DMS 273 treated with DMSO at 0.1 percent for 48 hours (cell line): ENCODE measurements at places on chromosomes 2 and 18.

GRCh38 chr2:129469871-129470270, 509.6 kb upstream of the RAB6C start:
- DNase-seq, result no peak

DNA sequence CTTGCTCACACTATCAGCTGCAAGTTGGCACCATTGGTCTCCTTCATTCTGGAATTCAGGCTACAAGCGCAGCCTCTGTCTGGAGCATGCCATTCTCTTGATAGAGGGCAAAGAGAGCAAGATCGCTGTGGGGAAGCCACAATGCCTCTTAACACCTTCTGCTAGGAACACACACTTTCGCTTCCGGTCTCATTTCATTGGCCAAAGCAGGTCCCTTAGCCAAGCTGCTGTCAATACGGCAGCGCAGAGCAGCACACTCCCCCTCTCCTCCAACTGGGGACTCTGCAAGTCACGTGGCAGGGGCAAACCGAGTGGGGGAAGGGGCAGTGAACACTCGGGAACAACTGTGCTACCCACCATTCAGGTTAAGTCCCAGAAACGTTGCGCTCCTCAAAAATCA, 98.1 kb downstream of the MMADHC start:
- DNase-seq, result no peak

DNA sequence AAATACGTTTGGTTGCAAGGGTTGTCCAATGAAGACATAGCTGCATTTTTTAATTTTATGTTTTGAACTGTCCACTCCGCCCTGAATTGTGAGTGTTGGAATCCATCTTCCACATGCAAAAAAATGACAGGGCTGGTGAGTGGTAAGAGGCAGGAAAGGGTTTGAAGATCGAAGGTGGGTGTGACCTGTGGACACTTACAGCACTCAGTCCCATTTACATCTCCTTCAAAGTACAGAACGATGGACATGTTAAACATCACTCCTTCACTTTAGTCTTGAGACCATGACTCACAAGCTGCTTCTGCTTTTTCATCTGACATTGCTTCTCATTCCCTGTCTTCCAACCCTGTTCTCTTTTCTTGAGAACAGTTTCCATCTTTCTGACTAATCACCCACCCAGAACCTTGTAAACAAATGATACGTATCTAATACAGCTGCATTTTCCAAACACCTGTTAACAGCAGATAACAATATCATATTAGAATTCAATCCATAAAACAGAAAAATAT, 179.3 kb downstream of the ZNF516 start:
- no peak for DNase-seq

DNA sequence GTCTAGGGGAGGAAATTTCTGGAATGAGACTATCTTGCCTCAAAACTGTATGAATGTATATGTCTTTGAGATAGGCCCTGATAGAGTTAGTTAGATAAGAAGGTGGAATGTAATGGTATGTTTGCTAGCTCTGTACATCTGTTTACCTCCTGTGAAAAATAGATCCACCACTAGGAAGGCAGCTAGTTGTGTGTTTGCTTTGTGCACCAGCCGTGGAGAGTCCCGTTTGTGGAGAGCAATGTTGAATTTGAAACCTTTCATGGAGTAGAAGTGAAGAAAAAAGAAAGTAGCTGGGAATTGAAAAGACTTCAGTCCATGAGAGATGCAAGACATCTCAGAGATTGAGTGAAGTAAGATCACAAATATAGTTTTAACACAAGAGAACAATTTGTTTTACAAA, 25.4 kb downstream of the ASXL3 start:
- no peak for DNase-seq

DNA sequence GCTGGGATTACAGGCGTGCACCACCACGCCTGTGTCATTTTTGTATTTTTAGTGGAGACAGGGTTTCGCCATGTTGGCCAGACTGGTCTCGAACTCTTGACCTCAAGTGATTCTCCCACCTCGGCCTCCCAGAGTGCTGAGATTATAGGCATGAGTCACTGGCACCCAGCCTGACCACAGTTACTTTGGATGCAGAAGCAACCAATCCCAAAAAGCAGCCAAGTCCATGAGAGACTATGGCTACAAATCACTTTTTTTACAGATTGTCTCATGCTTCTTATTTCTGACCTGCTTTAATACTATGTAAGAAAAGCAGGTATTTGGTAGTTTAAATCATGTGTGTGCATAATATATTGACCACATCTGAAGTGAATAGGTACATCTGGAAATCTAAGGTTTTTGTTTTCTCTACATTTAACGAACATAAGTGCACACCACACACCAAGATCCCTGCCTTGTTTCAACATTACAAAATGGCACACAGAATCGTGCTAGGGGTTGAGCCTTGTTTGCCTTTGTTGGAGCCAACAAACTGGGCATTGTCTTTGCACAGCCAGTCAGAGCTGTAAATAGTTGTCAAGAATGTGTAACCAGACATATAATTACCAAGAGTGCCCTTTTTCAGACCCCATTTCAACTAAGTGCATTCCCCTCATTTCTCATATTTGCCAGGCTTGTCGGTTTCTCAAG, 18.3 kb upstream of the MAP4K4 start:
- DNase-seq, result no peak

- no peak for DNase-seq
Measured at GRCh38 chr2:133711806-133712205, 143.5 kb upstream of the NCKAP5 start.

DNA sequence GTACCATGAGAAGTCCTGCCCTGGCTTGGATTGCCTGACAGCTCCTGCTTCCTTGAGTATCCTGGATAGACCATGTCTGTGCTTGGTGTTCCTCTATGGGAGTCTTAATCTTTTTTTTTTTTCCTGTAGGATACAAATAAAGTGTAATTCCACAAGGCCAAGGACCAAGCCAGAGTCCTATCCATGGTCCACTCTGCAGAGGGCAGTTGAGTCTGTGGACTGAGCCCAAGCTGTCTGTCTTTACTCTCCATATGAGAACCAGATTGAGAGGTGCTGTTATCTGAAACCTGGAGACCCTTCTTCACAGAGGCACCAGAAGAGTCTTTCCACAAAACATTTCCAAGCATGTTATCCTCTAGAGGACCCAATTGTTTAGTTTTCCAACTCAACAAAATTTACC, 1.4 kb upstream of the KIF3C start:
- no peak for DNase-seq

DNA sequence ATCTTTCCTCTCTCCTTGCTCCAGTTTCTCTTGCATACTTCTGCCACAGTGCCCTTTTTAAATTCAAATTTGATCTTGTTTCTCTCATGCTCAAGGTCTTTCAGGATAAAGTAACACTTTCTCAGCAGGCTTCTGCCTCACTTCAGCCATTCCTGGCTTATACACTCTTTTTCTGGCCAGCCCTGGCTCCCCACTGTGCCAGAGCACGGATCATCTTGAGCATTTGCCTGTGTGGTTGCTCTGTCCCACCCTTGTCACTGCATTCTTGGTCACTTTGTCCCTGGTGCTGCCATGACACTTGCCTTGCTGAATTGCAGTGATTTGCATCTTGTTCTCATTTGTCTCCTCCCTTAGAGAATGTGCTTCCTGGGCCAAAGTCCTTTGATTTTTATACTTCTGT, 634.3 kb downstream of the TMEM182 start:
- no peak for DNase-seq

- no peak for DNase-seq
Measured at GRCh38 chr2:47303341-47304148, 99.4 kb upstream of the MSH2 start.

GRCh38 chr2:173043476-173043875, 32.2 kb upstream of the MAP3K20 start:
- DNase-seq, result no peak

- no peak for DNase-seq
Measured at GRCh38 chr2:55025082-55025481, 25.2 kb downstream of the RTN4 start.

DNA sequence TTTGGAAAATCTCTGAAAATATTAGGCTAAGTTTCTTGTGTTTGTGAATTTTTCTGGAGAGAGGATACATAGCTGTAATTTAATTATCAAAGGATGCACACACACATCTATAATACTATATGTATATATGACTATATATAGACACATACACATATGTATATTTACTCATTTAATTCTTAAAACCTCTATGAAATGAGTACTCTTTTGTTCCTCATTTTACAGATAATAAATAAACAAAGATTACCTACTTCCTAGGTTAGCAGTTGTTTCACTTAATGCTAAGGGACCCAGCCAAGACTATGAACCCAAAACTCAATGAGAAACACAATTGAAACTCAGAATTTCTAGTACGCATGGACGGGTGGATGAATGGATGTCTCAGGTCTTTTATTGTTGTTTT, 145.6 kb downstream of the BCL2 start:
- DNase-seq, result no peak

DNA sequence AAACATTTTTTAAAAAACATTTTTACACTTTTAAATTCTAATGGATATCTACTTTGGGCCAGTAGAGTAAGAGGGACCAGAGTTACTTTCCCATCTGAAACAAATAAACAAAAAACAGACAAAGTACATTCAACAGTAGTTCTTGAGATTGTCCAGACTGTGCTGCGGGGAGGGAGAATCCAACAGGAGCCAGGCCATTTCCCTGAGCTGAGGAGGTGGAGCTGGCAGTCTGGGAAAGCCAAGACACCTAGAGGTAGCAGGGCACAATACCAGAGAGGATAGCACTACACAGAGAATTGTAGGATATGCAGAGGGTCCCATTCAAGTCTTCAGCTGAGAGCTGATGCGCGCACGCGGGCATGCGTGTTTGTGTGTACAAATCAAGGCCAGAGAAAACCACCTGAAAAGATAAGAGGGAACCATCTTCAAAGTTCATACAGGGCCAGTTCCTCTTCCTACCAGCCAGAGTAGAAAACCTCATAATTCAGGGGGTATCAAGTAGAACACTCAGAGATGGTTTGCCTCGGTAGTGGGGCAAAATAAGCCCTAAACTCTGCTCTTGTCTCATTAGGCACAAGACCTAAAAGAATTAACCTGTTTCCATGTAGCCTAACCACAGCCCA, 44.0 kb downstream of the PTRHD1 start:
- no peak for DNase-seq

DNA sequence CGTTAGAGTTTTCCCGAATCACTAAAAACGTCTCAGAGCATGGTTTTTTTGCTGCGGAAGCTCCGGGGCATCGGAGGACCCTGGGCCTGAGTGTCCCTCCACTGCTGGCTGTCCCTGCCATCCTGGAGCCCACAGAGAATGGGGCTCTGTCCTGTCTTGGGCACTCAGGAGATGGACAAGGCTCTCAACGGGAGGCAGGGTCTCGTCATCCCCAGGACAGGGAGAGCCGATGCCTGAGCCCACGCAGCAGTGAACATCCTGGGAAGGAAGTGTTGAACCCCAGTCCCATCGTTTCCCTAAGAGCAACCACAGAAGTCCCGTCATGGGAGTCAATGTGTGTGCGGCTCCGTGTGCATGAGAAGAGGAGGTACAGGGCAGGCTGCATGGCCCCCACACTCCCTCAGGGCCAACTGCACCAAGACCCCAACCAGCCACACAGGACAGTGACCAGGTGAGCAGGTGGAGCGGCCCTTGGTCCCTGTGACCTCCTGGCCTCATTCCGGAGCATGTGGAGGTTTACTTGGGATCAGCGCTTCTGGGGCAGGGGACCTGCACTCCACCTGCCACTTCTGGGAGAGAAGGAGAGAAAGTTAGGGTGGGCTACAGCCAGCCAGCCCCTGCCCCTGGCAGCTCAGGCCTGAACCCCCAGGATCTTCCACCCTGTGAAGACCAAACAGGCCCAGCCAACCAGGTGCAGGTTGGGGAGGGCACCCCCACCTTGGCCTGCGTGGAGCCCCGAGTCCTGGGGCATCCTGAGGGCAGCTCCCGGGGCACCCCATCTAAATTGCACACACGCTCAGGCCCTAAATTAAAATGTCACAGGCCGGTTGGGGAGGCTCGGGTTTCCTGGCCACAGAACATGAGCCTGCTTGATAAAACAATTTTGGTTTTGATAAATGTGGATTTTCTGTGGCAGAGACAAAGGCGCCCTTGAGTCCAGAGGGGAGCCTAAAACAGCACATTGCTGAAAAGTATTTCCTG, 3.1 kb upstream of the SNED1 start:
- DNase-seq, result no peak

GRCh38 chr2:100613719-100614118, 50.9 kb downstream of the PDCL3 start:
- DNase-seq, result no peak

- DNase-seq, result no peak
Measured at GRCh38 chr2:159195697-159196096, 90.8 kb downstream of the WDSUB1 start.

GRCh38 chr2:239179851-239180371, 220.9 kb downstream of the HDAC4 start:
- DNase-seq, result no peak

DNA sequence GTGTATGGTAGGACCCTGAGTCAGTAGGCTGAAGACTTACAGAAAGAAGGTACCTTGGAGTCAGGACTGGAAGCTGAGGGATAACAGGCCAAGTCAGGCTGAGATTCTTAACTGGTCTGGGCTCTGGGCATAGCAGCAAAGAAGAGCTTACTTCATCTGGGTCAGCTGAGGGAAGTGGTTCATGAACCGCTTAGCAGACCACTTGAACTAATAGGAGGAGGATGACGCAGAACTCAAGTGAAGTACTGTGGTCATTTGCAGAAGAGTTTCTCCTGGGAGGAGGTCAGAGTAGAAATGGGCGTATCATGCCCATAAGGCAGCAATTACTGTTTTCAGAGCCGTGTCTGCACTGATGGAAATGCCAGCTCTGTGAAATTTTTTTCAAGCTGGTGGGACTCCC, 164.5 kb downstream of the LCLAT1 start:
- DNase-seq, result no peak

DNA sequence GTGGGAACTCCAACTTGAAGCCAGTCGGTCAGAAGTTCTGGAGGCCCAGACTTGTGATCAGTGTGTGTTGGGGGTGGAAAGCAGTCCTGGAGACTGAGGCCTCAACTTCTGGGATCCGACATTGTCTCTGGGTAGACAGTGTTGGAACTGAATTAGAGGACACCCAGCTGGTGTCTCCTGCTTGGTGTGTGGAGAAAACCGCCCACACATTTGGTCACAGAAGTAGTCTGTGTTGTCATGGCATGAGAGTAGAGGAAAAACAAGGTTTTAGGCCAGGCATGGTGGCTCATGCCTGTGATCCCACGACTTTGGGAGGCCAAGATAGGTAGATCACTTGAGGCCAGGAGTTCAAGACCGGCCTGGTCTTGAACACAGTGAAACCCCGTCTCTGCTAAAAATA, 51.5 kb downstream of the PUM2 start:
- no peak for DNase-seq

DNA sequence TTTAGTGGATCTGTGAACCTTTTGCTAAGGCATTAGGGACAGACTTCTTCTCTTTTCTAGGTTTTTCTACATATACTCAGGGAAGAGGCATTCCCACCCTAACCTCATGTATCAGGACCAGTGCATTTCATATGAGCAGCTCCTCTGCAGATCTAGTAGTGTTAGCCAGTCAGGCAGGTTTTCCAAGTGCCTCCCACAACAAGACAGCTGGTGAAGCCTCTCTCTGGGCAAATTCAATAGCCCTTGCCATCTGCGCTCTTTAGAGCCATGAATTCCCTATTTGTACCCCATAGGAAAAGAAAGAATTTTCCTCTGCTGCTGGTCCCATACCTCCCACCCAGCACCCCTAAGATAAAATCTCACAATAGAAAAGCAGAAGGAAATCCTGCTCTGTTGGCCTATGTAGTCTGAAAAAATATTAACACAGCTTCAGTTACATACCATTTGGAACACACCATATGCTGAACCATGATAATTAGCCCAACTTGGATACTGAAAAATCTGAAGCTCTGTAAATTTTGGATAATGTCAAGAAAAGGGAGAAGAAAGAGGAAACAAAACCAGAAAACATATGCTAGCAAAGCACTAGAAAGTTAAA, 1354.6 kb upstream of the NRXN1 start:
- peak; percentile 95 for DNase-seq
